ENCODE measurements at places on chromosomes 5 and 9.
A peak's percentile ranks its signal among the peaks of the same experiment; 100 is the strongest.

- peak; percentile 76 for DNase-seq
Measured at GRCh38 chr5:139847790-139848507, 52.3 kb downstream of the PSD2 start.

GRCh38 chr5:11400316-11400715 lies 503.9 kb downstream of the CTNND2 start:
- DNase-seq = no peak

GRCh38 chr9:32487981-32488380 lies 38.0 kb downstream of the RIGI start:
- DNase-seq = no peak

DNA sequence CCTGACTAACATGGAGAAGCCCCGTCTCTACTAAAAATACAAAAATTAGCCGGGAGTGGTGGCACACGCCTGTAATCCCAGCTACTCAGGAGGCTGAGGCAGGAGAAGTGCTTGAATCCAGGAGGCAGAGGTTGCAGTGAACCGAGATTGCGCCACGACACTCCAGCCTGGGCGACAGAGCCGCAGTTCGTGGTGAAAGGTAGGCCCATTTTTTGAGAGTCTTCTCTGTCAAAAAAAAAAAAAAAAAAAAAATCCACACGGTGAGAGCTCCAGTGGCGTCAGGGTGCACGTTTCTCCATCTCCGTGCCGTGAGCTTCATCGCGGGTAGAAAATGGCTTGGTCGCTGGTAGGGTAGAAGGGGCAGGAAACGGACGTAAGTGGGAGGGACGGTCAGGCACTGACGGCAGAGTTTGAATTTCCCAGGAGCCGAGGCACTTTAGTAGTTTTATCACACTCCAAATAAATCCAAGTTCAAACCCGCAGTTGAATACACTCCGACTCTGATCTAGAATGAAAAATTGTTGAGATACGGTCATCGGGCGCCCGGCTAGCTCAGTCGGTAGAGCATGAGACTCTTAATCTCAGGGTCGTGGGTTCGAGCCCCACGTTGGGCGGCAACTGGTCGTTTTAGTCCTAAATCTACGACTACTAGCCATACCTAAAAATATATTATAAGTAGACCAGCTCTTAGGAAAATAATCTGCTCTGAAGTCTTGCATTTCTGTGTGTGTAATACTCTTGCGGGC lies 2.4 kb upstream of the TRIM7 start:
- DNase-seq = peak; percentile 87

DNA sequence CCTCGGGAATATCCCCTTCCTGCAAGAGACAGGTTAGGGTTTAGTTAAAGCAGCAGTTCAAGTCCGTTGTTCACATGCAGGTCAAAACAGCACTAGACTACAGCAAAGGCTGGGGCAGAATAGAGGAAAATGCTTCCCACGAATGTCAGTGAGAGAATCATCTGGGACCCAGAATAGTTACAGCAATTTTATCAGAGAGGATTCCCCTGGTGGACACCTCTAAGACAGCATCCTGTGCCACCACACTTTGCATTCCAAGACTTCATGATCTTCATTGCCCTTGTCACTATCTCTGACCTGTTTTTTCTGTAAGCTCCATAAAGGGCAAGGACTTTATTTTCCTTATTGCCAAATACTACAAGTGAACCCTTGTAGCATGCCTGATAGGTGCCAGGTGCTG lies 12.9 kb downstream of the GRXCR2 start:
- DNase-seq = no peak
